ENCODE measurements at places on chromosomes 2 and 18.

DNA sequence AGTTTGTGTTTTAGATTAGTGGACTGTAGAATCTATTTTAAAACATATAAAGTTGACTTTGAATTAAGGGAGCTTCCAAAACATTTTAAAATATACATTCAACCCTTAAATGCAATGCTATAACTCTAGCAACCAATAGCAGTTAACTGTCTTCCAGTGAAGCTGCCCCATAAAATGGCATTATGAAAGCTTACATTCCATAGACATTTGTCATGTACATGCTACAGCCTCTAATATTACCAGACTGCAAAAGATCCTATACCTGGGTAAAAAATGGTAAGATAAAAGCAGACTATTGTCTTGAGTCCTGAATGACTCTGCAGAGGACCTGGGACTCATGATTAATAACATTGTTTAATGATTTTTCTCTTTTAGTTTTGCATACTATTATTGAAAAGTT, 489.4 kb downstream of the LRP1B start:
- no peak overlapping the region for H3K27ac ChIP-seq
- no peak for DNase-seq
- H3K27me3 ChIP-seq, result no peaks in the 10 kb centered on the region
- H3K36me3 ChIP-seq, result no peaks in the 10 kb centered on the region
- H3K4me3 ChIP-seq, result no peak overlapping the region

DNA sequence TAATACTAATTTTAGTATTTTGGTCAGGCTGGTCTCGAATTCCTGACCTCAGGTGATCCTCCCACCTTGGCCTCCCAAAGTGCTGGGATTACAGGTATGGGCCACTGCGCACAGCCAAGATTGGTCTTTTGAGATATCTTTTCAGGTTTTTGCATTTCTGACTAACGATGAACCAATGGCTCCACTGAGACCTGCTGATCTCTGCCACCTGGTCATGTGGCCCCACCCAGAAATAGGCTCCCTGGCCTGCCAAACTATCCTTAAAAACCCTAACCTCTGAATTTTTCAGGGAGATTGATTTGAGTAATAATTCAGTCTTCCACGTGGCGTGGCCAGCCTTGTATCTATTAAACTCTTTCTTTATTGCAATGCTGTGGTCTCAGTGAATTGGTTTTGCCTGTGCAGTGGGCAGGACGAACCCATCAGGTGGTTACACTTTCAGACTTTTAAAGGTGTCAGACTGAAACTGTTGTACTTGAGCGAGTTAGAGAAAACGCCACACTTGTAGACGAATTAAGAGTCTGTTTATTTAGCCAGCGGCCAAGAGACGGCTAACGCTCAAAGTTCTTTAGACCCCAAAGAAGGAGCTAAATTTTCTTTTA, 85.8 kb upstream of the MSH6 start:
- H3K4me1 ChIP-seq, result peaks cover 4% of the 10 kb centered on the region
- no peaks in the 10 kb centered on the region for H3K36me3 ChIP-seq
- H3K27ac ChIP-seq, result no peak overlapping the region
- no peak overlapping the region for H3K4me3 ChIP-seq
- H3K27me3 ChIP-seq, result no peaks in the 10 kb centered on the region
- peak; percentile 61 for DNase-seq

DNA sequence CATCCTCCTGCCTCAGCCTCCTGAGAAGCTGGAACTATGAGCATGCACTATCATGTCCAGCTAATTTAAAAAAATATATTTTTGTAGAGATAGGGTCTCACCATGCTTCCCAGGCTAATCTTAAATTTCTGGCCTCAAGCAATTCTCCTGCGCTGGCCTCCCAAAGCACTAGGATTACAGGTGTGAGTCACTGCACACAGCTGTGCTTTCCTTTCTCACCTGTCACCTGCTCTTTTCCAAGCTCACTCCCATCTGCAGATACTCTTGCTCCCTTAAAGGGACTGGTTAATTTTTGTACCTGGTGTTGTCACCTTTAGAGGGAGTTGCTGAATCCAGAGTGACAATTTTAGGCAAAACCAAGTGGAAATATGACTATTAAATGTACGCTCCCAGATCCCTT, 178.2 kb downstream of the LOXHD1 start:
- H3K27ac ChIP-seq, result no peak overlapping the region
- peaks cover 20% of the 10 kb centered on the region for H3K27me3 ChIP-seq
- DNase-seq, result no peak
- H3K4me1 ChIP-seq, result no peaks in the 10 kb centered on the region
- no peaks in the 10 kb centered on the region for H3K36me3 ChIP-seq
- no peak overlapping the region for H3K4me3 ChIP-seq

DNA sequence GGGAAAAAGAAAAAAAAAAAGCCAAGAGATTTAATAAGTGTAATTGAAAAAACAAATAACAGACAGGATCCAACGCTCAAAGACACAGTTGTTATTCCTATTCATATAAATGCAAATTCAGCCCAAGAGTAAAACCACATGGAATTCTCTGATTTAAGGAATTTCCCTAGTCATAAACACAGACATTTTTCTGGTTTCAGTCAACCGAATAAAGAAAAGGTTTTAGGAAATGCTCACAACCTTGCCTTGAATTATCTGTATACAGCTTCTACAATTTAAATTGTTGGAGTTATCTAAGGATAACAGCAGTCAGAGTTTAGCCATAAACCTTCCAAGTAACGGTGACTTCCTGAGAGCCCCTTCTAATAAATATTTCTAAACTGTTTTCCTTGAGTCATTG, 122.7 kb downstream of the VWC2L start:
- no peaks in the 10 kb centered on the region for H3K27me3 ChIP-seq
- no peak overlapping the region for H3K27ac ChIP-seq
- no peak for DNase-seq
- no peak overlapping the region for H3K4me3 ChIP-seq
- H3K36me3 ChIP-seq, result no peaks in the 10 kb centered on the region

DNA sequence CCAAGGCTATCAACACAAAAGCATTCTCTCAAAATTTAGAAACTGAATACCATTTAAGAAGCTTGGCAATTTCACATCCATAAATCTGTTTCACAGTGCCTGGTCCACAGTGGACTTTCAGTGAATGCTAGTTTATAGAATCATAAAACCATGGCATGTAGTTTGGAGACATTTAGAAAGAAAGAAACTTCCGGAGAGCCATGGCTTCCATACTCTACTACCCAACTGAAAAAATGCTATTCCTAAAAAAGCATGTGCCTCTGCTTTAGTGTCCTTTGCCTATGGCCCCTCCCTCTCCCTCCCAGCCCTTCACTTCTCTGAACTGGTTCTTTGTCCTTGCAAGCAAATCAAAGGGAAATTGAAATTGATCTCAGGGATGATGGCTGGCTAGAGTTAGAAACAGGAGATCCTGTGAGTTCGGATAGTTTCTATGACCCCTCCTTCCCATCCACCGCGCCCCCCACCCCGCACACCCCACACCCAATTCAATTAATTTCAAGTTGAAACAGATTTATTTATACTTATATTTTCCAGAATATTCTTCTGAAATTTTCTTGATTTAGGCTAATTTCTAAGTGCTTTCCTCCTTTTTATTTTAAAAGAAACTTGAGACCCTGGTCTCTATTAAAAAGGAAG, 248.3 kb downstream of the TRIB2 start:
- DNase-seq, result no peak
- peaks cover 13% of the 10 kb centered on the region for H3K4me1 ChIP-seq
- peaks cover 25% of the 10 kb centered on the region for H3K27me3 ChIP-seq
- no peaks in the 10 kb centered on the region for H3K36me3 ChIP-seq
- H3K27ac ChIP-seq, result no peak overlapping the region
- H3K4me3 ChIP-seq, result no peak overlapping the region
